GM04503 (cell line): ENCODE measurements at places on chromosomes 2 and 18.

DNA sequence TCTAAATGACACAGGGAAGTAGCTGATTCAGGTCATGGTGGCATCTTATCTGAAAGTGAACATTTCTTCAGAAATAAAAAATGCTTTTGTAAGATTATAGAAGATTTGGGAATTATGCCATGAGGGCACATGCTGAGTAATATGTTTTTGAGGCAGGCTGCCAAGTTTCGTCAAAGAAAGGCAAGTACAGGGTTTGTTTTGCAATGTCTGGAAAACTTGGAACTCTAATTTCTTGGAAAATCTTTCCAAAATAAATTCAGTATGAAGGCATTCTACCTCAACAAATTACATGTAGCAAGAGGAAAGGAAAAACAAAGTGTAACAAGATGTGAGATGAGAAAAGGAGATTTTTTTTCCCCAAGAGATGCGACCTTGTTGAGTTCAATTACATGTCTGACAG lies 167.7 kb downstream of the PLCL1 start:
- DNase-seq: peak; percentile 50

DNA sequence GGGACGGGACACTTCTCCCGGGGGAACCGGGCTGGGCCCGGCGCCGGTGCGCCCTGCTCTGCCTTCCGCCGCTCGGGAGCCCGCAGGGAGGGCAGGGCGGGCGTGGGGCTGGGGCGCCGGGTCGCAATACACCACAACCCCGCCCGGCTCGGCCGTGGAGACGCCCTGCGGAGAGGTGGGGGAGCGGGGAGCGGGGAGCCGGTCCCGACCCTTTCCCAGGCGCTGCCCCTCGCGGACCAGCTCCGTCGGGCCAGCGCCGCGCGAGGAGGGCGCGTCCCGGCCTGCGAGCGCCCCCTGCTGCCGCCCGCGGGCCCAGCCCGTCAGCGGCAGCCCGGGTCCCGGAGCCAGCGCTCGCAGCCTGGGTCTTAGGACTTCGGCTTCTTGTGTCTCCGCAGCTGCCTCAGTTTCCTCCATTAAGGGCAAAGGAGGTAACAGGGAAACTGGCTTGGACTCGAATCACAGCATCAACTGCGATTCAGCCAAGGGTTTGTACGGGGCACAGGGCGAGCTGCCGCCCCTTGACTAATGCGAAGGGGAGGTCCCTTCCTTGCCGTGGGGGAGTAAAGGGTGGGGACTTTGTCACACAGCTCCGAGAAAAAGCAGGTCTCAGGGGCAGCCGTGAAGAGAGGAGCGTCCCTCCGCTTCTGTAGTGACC lies 635 bp upstream of the ADRA2B start:
- DNase-seq: no peak

GRCh38 chr2:218540015-218540414 lies 28.1 kb downstream of the USP37 start:
- DNase-seq: no peak

- DNase-seq: no peak
Measured at GRCh38 chr2:238163481-238164198, 4.9 kb downstream of the ERFE start.

DNA sequence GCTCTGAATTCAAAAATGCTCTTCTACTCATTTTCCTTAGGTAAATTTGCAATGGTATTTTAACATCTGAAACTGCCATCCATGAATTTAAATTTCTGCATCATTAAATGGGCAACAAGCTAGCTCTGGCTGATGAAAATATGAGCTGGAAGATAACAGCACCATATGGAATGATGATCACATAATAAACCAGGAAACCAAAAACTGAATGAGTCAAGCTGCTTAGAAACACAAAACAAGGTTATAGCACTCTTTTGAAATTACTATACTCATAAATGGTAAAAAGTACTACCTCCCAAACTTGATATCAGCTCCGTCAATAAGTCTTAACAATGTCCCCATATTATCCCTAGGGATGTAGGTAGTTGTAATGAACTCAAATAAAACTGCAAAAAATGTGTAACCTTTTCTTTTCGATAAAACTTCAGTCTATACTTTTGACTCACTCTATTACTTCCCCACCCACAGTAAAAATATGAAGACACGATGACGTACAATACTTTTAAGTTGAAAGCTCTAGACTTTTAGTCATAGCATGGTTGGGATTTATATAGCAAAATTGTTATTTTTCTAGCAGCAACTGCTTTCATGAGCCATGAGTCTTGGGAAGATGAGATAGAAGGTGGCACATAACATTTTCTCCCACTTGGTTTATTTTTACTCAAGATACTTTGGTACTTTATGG lies 396.7 kb downstream of the CDH2 start:
- no peak for DNase-seq

GRCh38 chr2:113211226-113212105 lies 37.7 kb downstream of the PSD4 start:
- peak; percentile 63 for DNase-seq

GRCh38 chr2:59584958-59585357 lies 968.5 kb downstream of the BCL11A start:
- no peak for DNase-seq

GRCh38 chr2:157990173-157990572 lies 111.5 kb upstream of the UPP2 start:
- DNase-seq: no peak

DNA sequence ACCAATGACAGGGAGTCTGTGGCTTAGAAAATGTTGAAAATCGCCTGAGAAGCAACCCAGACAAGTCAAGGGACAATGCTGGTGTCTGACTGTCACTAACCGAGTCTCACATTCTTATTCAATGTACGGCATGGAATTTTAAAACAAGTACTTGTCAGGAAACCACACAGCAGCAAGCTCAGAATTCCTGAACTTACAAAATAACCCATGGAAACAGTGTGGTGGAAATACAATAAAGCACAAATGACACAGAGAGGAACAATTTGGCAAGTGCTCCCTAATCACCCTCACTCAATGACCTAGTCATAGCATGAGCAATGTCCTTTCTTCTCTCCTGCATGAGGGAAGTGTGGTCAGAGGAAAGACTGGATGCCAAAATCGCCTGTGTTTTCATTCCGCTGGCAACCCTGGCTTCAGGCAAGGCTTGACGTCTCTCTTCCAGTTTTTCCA lies 154.0 kb downstream of the SATB2 start:
- peak; percentile 100 for DNase-seq

GRCh38 chr2:211477537-211478275 lies 921.3 kb downstream of the CPS1 start:
- DNase-seq: no peak

- no peak for DNase-seq
Measured at GRCh38 chr2:97963880-97964279, 31.9 kb downstream of the TMEM131 start.

GRCh38 chr2:196758474-196759377 lies 40.8 kb downstream of the GTF3C3 start:
- no peak for DNase-seq

DNA sequence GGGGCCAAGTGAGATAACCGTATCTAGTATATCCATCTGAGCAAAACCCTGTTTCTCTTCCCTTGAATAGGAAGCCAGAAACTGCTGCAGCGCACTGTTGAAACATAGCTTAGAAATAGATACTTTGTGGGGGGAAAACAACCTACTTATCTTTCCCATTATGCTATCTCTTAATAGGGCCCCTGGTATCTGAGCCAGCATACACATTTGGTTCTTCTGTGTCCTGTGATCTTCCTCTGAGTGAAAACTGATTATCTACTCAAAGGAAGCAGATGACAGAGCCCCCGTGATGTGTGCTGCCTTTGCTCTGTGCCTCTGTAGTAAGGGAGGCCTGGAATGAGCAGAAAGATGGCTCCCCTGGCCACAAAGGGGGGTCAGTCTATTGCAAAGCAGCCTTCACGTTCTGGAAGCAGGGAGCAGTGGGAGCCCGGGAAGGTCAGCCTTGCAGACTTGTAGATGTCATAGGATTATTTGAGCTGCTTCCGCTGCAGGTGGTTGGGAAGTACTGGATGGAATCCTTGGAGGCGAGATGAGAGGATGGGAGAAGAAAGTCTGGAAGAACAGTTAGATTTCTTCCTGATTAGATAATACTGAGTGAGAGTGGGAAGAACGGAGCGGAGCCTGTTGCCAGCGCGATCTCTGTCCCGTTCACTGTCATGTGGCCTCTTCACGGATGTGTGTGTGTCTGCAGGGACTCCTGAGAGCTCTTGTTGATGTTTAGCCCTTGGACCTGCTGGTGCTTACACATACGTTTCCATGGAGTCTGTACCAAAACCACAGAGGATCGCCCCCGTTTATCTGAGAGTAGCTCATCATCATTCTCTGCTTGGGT lies 150.1 kb downstream of the AGAP1 start:
- no peak for DNase-seq
